ENCODE measurements at places on chromosomes 6 and 20.
A peak's percentile ranks its signal among the peaks of the same experiment; 100 is the strongest.

DNA sequence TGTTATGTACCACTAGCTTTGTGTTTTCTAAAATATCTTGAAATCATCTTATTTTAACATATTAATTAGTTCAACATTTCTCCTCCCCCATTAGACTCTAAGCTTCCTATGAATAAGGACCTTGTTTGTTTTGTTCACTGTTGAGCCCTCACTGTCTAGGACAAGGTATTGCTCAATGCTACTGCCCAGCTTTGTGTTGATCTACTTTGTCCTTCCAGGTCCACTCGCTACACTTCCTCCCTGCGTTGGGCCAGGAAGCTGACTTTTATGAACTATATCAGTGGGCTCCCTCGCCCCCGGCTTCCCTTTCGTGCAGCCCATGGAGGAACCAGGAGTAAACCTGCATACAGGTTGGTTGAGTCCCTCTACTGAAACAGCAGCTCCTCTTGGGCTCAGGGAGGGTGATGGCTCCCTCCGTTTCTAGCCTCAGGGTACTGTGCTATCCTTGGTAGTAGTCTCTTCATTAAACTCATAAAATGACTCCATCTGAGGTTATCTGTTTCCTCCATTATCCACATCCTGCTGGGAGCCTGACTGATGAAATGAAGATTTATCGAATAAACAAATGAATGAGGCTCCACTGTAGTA lies 272.5 kb downstream of the CLIC5 start:
- H3K27ac ChIP-seq, result no peak overlapping the region
- H3K4me3 ChIP-seq, result no peak overlapping the region
- DNase-seq, result no peak
- H3K36me3 ChIP-seq, result no peaks in the 10 kb centered on the region

DNA sequence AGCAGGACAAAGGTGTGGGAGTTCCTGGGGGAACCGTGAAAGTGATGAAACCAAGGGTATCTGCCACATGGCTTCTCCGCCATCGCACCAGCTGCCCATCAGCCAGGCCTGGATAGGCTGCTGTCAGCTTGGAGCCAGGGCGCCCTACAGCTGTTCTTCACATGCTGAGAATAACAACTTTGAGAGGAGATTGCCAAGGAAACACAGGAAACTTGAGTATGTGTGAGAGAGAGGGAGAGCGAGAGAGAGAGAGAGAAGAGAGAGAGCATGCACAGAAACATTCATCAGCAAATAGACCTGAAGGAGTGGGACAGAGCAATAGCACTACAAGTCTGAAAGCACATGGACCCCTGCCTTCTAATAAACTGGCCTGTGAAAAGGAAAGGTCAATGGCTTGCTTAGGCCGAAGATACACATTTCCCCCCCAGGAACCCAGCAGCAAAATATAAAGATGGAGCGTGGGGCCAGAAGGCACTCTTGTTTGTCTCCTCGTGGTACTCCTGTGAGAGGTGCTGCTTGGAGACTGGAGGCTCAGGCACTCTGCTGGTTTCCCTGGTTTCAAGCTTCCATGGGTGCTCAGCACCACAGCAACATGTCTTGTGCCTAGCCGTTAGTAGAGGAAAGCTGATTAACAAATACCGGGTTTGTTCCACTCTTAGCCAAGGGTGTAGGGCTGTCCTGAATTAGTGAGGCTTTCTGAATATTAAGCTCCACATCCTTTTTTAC lies 53.0 kb downstream of the SNAP25 start:
- no peak for DNase-seq
- H3K4me3 ChIP-seq, result no peak overlapping the region
- H3K4me1 ChIP-seq, result no peaks in the 10 kb centered on the region
- no peak overlapping the region for H3K27ac ChIP-seq

DNA sequence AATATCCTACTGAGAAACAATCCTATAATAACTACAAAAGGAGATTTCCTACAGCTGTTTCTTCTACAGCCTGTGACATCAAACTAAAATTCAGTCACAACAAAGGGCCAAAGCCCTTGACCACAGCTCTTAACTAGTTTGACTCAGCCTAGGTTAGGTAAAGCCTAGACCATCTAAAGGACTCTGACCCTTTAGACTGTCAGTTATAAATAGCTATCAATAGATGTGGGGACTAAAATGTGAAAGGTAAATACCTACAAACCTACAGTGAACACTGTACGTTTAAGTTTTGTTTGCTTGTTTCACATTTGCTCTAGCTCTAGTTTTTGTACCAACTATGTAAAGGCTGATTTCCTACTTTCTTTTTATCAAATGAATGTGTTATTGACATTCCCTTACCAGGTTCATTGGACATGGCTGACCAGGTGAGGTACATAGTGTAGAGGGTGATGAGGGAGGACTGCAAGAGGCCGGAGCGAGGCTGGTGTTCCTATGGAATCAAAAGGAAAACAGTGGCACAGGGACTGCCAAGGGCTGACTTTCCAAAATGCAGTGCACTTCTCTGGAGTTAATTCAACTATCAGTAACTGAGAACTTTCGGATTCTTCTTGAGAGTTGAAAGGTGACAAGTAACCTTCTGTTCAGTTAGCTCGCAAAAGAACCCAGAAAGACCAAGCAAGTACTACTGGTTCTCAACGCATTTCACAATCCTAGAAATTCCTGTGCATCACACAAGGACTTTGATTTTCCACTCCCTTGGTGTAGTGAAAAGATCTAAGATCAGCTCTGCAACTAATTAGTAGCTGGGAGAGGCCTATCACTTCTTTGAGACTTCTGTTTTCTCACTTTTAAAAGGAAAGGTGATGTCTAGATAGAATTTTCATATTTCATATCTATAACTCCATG lies 17.2 kb downstream of the SERINC3 start:
- no peak for DNase-seq
- H3K4me3 ChIP-seq, result no peak overlapping the region
- H3K27me3 ChIP-seq, result no peaks in the 10 kb centered on the region
- peaks cover 8% of the 10 kb centered on the region for H3K4me1 ChIP-seq

DNA sequence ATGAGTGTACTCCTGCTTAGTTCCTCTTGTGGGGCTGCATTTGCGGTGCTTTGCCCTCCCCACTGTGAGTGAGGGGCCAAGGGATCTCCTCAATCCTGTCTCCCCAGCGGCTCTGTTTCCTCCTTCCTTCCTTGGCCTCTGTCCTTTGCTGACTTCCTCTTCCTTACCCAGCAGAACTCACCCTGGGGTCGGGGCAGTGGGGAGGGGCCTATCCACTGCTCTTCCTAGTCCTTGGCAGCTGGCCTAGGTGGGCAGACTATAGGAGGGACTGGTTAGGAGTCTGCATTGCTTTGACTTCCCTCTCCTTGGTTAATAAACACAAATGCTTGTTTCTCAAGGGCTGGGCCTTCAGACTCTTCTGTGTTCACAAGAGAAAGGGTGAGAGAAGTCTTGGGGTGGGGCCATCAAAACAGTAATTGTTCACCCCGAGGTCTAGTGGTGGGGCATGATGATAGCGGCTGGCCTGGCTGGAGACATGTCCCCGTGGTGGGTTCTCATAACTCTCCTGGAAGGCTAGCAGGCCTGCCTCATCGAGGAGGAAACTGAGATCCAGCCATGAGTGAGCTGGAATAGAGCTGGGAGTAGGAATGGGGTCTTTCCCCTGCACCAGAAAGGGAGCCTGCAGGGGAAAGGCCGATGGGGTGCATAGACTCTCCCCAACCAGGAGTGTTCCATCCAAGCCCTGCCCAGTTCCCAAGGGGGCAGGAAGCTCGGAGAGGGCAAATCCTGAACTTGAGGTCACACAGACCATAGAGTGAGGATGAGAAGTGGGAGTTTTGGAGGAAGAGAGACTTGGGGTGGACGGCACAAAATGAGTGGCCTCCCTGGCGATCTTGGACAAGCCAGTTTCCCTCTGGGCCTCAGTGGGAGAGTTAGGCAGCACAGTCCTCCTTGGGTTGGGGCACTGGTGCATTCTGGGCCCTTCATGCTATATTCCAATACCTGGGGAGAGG lies 12.7 kb downstream of the FAM110A start:
- H3K4me3 ChIP-seq, result peak overlapping the region; percentile 93
- peaks cover 10% of the 10 kb centered on the region for H3K36me3 ChIP-seq
- DNase-seq, result peak; percentile 12
- peak overlapping the region; percentile 90 for H3K27ac ChIP-seq
- H3K27me3 ChIP-seq, result no peaks in the 10 kb centered on the region
- peaks cover 42% of the 10 kb centered on the region for H3K4me1 ChIP-seq

DNA sequence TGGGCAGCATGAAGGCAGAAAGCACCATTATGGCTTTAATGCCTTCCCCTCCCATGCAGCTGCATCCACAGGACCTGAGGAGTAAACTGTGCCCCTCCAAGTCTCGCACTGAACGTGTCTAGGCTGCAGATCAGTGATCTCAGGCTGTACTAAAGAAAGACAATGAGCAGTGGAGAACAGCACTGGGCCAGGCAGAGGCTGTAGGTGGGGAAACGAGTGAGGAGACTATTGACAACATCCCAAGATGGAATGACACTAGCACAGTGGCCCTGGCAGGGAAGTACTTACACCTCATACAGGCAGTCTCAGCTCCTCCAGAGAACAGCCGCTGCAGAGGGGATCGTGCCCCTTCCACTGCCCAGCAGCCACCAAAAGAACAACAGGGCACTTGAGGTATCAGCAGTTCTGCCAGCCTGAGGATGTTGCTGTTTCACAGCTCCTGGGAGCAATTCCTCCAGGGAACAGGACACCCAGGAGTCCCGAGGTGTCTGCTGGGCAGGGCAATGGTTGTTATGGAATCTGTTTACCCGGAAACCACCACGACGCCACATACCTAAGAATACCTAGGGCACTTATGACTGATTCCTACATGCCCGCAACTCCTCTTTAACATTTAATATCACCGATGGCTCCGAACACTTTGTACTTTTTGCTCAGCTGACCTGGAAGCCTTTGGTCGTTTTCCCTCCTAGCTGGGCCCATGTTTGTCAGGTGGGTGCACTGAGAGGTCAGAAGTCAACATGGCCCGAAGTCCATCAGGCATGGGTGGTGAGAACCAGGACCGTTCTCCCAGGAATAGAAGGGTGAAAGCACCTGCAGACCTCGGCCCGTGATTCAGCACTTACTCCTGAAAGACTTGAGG lies 79.1 kb downstream of the SLC22A23 start:
- no peak overlapping the region for H3K27ac ChIP-seq
- H3K27me3 ChIP-seq, result peaks cover 74% of the 10 kb centered on the region
- no peaks in the 10 kb centered on the region for H3K36me3 ChIP-seq
